ENCODE measurements at places on chromosomes 2 and 18.

- H3K27ac ChIP-seq, result no peak overlapping the region
- DNase-seq, result no peak
- no peaks in the 10 kb centered on the region for H3K27me3 ChIP-seq
- no peak overlapping the region for H3K4me3 ChIP-seq
- peaks cover 49% of the 10 kb centered on the region for H3K36me3 ChIP-seq
- no peaks in the 10 kb centered on the region for H3K4me1 ChIP-seq
Observed at GRCh38 chr2:230202430-230203109, 17.2 kb downstream of the SP110 start.

DNA sequence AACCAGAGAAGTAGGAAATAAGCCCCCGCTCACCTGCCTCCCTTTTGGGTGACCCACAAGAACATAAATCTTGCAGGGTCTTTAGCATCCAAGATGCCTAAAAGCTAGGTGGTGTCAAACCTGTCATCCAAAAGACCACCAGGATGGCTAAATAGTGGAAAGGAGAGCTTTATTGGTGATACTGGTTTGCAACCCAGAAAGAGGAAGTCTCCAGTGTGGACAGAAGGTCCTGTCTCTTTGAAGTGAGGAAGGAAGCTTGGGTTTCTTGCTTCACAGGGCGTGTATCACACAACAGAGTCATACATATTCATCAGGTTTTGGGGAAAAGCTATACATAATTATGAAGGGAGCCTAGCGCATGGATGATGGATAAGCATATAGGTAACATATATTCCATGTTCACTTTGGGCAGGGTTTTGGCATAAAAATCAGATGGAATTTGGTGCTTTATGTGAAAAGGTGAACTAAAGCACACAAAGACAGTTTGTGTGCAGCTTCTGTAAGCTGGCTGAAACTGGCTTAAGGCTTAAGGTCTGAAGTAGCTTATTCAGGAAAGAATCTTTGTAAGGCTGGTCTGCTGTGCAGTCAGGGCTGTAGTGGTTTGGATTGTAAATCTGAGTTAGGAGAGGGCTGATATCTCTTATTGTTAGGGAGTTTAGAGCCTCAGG lies 102.2 kb upstream of the MSH2 start:
- H3K4me3 ChIP-seq, result no peak overlapping the region
- H3K36me3 ChIP-seq, result no peaks in the 10 kb centered on the region
- DNase-seq, result no peak
- no peaks in the 10 kb centered on the region for H3K27me3 ChIP-seq
- peak overlapping the region; percentile 55 for H3K27ac ChIP-seq

- H3K4me3 ChIP-seq, result no peak overlapping the region
- no peaks in the 10 kb centered on the region for H3K36me3 ChIP-seq
- H3K4me1 ChIP-seq, result no peaks in the 10 kb centered on the region
Observed at GRCh38 chr2:3659447-3660432, 1.7 kb downstream of the ALLC start.

DNA sequence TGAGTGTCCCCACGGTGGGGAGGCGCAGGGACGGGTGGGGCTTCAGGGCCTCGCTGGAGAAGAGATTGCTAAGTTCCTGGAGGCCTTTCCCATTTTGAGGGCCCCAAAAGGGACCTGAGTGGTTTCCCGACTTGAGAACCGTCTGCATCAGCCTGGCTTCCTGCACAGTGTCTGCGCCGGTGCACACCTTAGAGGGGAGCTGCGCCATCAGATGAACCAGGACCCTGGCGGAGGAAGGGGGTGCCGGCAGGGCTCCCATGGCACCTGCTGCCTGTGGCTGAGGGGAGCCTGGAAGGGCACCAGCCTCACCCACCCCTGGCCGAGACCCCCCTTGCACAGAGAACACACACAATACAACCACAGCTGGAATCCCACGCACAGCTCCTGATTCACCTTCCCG lies 465.1 kb upstream of the MYT1L start:
- no peak for DNase-seq
- H3K27ac ChIP-seq, result no peak overlapping the region
- H3K4me3 ChIP-seq, result no peak overlapping the region
- H3K36me3 ChIP-seq, result no peaks in the 10 kb centered on the region
- H3K27me3 ChIP-seq, result no peaks in the 10 kb centered on the region
- H3K4me1 ChIP-seq, result no peaks in the 10 kb centered on the region

- H3K27me3 ChIP-seq, result no peaks in the 10 kb centered on the region
- H3K36me3 ChIP-seq, result no peaks in the 10 kb centered on the region
- H3K27ac ChIP-seq, result no peak overlapping the region
- DNase-seq, result no peak
- peaks cover 10% of the 10 kb centered on the region for H3K4me1 ChIP-seq
Observed at GRCh38 chr2:152523091-152523490, 188.1 kb downstream of the FMNL2 start.

GRCh38 chr18:58496937-58497336 lies 132.0 kb downstream of the ALPK2 start:
- H3K36me3 ChIP-seq, result no peaks in the 10 kb centered on the region
- H3K27ac ChIP-seq, result no peak overlapping the region
- no peaks in the 10 kb centered on the region for H3K4me1 ChIP-seq
- no peaks in the 10 kb centered on the region for H3K27me3 ChIP-seq
- DNase-seq, result no peak
- no peak overlapping the region for H3K4me3 ChIP-seq

GRCh38 chr2:72612614-72613160 lies 213.1 kb downstream of the EXOC6B start:
- no peak overlapping the region for H3K27ac ChIP-seq
- no peak overlapping the region for H3K4me3 ChIP-seq
- no peaks in the 10 kb centered on the region for H3K4me1 ChIP-seq
- DNase-seq, result no peak
- no peaks in the 10 kb centered on the region for H3K36me3 ChIP-seq

- H3K4me3 ChIP-seq, result no peak overlapping the region
- H3K27me3 ChIP-seq, result no peaks in the 10 kb centered on the region
- peak overlapping the region; percentile 31 for H3K27ac ChIP-seq
Observed at GRCh38 chr2:189210250-189211087, 30.9 kb upstream of the COL5A2 start.

DNA sequence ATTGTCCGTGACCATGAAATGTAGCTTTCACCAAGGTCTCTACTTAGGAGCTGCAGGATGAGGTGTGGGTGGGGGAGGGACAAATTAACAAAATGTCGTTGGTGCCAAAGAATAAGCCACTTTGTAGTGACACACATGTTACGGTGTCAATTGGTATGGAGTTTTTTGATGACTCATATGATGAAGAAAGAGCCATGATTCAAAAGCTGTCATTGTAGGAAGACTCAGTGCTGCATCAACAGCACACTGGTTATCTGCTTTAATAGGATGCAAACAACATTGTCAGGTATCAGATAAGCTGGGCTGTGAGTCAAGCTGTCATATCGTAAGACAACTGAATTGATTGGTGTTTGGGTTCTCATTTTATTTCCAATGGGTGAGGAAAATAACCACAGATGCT lies 36.6 kb upstream of the BOD1L2 start:
- DNase-seq, result no peak
- H3K4me3 ChIP-seq, result no peak overlapping the region
- H3K27ac ChIP-seq, result no peak overlapping the region
- H3K4me1 ChIP-seq, result no peaks in the 10 kb centered on the region
- no peaks in the 10 kb centered on the region for H3K36me3 ChIP-seq

- no peak overlapping the region for H3K4me3 ChIP-seq
- H3K27ac ChIP-seq, result no peak overlapping the region
- peaks cover 12% of the 10 kb centered on the region for H3K36me3 ChIP-seq
- no peaks in the 10 kb centered on the region for H3K27me3 ChIP-seq
- no peak for DNase-seq
- peaks cover 3% of the 10 kb centered on the region for H3K4me1 ChIP-seq
Observed at GRCh38 chr2:162297925-162298552, 20.4 kb downstream of the IFIH1 start.

- H3K27me3 ChIP-seq, result no peaks in the 10 kb centered on the region
- no peak overlapping the region for H3K27ac ChIP-seq
- no peaks in the 10 kb centered on the region for H3K4me1 ChIP-seq
- DNase-seq, result no peak
- no peaks in the 10 kb centered on the region for H3K36me3 ChIP-seq
Observed at GRCh38 chr2:180562378-180562777, 418.0 kb upstream of the UBE2E3 start.

DNA sequence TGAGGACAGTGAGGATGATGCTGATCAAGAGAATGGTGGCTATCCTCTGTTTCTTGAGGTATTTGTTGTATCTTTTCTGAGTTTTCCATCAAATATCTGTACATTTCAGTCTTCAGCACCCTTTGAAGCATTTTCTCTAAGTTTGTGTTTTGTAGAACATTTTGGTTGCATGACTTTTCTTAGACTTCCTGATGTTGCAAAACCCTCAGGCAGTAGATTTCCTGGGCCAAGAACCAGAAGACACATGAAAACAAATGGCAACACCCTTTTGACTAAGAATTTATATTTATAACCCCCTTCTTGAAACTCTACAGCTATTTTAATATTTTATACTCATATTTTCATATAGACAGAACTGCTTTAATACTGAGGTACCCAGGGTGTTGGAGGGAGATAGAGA lies 16.2 kb downstream of the HNMT start:
- H3K36me3 ChIP-seq, result no peaks in the 10 kb centered on the region
- H3K27ac ChIP-seq, result no peak overlapping the region
- DNase-seq, result no peak
- no peak overlapping the region for H3K4me3 ChIP-seq
- no peaks in the 10 kb centered on the region for H3K4me1 ChIP-seq
- no peaks in the 10 kb centered on the region for H3K27me3 ChIP-seq

GRCh38 chr2:69770193-69770702 lies 28.3 kb downstream of the ANXA4 start:
- DNase-seq, result peak; percentile 52
- peaks cover 69% of the 10 kb centered on the region for H3K4me1 ChIP-seq
- no peaks in the 10 kb centered on the region for H3K36me3 ChIP-seq
- H3K27ac ChIP-seq, result peak overlapping the region; percentile 44
- no peaks in the 10 kb centered on the region for H3K27me3 ChIP-seq
- H3K4me3 ChIP-seq, result no peak overlapping the region

DNA sequence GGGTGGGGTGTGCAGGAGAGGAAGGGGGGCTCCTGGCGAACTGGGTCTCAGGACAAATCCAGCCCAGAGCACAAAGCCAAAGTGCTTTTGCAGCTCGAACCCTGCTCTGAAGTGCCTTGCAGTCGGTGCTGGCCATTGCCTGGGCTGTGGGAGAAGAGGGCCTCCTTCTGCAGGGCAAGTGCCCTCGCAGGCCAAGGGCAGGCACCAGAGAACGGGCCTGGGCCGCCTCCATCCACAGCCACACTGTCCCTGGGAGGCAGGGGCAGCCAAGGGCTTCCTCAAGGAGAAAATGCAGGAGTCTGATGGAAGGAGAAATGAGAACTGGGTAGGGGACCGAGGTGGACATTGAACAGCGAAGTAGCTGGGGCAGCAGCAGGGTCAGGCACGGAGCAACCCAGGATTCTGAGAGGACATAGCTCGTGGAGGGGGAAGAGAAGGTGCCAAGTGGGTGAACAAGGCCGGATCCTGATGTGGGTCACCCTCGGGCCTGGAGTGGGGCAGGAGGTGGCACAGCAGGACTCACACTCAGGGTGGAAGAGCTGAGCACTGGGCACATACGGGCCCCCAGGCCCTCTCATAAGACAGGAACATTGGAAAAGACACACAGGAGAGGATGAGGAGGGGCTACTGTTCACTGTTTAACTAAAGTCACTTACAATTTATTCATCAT lies 312.8 kb upstream of the SALL3 start:
- no peaks in the 10 kb centered on the region for H3K4me1 ChIP-seq
- DNase-seq, result no peak
- no peak overlapping the region for H3K4me3 ChIP-seq
- no peaks in the 10 kb centered on the region for H3K36me3 ChIP-seq

All from upper lobe of left lung (tissue), 6 donors.